ENCODE measurements at places on chromosomes 16 and 17. TPM values are rescaled to one million over a fixed set of nuclear protein-coding genes. Genes with fewer than 3 reads are reported as not detected.

Gene KCNH6
- polyA plus RNA-seq, result 0.04 TPM

Gene CCL8
- 0.11 TPM for polyA plus RNA-seq

Gene SPNS3
- polyA plus RNA-seq, result not detected

Gene FBXO39
- polyA plus RNA-seq, result 0.07 TPM

Gene FGF11
- polyA plus RNA-seq, result 0.50 TPM

Gene SLC35G6
- not detected for polyA plus RNA-seq

All from BJ (cell line).